Breast epithelium (tissue), 4 donors: ENCODE measurements at places on chromosomes 7 and 10. TPM values are rescaled to one million over a fixed set of nuclear protein-coding genes. Genes with fewer than 3 reads are reported as not detected.
A peak's percentile ranks its signal among the peaks of the same experiment; 100 is the strongest.

- no peaks in the 10 kb centered on the region for H3K36me3 ChIP-seq
- no peaks in the 10 kb centered on the region for H3K27me3 ChIP-seq
- DNase-seq, result no peak
- H3K27ac ChIP-seq, result no peak overlapping the region
Measured at GRCh38 chr10:71271662-71272055, 47.4 kb upstream of the SLC29A3 start.

GRCh38 chr7:137652721-137653120 lies 194.1 kb downstream of the DGKI start:
- H3K4me3 ChIP-seq, result no peak overlapping the region
- H3K27me3 ChIP-seq, result no peaks in the 10 kb centered on the region
- H3K27ac ChIP-seq, result no peak overlapping the region
- H3K36me3 ChIP-seq, result no peaks in the 10 kb centered on the region
- DNase-seq, result no peak

- no peaks in the 10 kb centered on the region for H3K27me3 ChIP-seq
- peak overlapping the region; percentile 50 for H3K27ac ChIP-seq
- no peaks in the 10 kb centered on the region for H3K4me1 ChIP-seq
- no peaks in the 10 kb centered on the region for H3K36me3 ChIP-seq
- no peak overlapping the region for H3K4me3 ChIP-seq
Measured at GRCh38 chr7:31735991-31736982, 49.3 kb downstream of the PPP1R17 start.

DNA sequence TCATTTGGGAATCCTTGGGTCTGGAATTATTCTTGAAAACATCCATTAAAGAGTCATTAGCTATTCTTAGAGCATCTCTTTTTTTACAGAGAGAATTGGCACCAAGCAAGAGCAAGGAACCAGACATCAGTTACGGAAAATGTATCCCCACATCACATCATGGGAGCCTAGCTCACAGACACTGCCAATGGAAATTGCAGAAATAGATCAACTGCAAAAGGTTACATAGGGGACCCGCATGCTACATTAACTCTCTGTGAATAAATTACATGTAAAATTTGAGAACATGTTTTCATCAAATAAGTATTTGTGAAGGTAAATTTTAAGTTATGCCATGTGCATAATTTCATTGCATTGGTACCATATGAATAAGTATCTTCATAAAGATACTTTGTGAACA lies 224.8 kb downstream of the ZNF248 start:
- no peaks in the 10 kb centered on the region for H3K27me3 ChIP-seq
- H3K4me1 ChIP-seq, result no peaks in the 10 kb centered on the region
- no peak overlapping the region for H3K4me3 ChIP-seq
- H3K36me3 ChIP-seq, result no peaks in the 10 kb centered on the region
- DNase-seq, result no peak
- no peak overlapping the region for H3K27ac ChIP-seq

DNA sequence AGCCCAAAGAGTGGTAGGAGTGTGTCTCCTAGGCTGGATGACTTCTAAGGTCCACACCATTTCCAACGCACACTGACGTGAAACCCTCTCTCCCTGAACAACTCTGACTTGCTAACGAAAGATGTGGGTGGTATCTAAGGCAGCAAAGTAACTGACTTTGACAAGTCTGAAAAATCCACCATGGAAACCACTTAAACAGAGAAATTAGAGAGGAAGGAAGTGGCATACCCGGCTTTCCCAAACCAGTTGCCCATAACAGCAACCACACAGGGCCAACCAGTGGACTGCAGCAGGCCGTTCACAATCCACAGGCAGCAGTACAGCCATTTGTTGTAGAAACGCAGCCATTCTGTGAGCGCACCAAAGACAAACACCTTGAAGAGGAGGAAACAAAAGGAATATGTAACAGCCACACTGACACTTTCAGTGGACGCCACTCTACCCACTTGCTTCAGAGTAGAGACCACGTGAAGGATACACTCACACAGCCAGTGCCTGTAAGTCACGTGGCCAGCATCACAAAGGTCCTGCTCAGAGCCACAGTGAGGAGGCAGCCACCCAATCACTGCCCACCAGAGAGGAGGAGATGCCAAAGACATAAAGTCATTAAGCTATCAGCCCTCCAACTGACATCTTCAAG lies 39.8 kb downstream of the SLC37A3 start:
- no peak for DNase-seq
- no peaks in the 10 kb centered on the region for H3K4me1 ChIP-seq
- no peaks in the 10 kb centered on the region for H3K36me3 ChIP-seq

GRCh38 chr7:108063520-108063933 lies 60.6 kb upstream of the LAMB1 start:
- no peaks in the 10 kb centered on the region for H3K4me1 ChIP-seq
- H3K36me3 ChIP-seq, result no peaks in the 10 kb centered on the region
- H3K27me3 ChIP-seq, result no peaks in the 10 kb centered on the region
- H3K27ac ChIP-seq, result no peak overlapping the region
- H3K4me3 ChIP-seq, result no peak overlapping the region

DNA sequence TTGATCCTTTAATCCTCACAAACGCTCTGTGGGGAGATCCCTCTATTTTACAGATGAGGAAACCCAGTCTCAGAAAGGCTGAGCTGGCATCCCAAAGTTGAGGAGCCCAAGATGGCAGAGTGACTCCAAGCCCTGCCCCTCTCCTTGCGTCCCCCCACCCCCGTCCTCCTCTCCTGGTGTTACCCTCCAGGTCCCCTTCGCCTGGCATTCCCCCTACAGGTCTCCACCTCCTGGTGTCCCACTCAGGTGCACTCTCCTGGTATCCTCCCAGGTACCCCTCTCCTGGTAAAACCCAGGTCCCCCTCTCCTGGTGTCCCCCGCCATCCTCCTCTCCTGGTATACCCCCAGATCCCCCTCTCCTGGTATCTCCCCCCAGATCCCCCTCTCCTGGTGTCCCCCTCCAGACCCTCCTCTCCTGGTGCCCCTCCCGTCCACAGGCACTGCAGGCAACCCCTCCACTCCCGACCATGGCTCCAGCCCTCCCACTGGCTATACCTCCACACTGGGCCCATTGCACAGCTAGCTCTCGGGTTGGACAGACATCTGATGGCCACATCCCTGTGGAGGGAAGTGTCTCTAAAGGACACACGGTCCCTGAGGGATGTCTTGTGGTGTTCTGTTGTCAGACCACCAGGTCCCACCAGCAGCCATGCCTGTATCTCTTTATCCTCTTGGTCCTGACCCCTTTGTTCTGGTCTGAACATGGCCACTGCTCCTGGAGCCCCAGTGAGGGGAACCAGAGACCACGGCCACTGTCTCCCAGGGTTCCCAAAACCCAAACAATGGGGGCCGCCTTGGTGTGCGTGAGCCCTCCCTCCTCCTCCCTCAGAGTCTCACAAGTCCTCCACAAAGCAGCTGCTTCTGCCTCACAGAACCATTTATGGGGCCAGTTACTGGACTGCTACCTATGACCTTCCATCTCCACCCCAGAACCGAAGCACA lies 37.2 kb downstream of the CALML3 start:
- no peaks in the 10 kb centered on the region for H3K27me3 ChIP-seq
- no peak overlapping the region for H3K27ac ChIP-seq

- no peaks in the 10 kb centered on the region for H3K27me3 ChIP-seq
- H3K4me1 ChIP-seq, result peaks cover 29% of the 10 kb centered on the region
- H3K4me3 ChIP-seq, result peak overlapping the region; percentile 87
- no peak overlapping the region for H3K27ac ChIP-seq
- DNase-seq, result no peak
Measured at GRCh38 chr10:99617696-99618095, 2.5 kb downstream of the SLC25A28 start.

- DNase-seq, result no peak
- H3K36me3 ChIP-seq, result no peaks in the 10 kb centered on the region
- no peaks in the 10 kb centered on the region for H3K27me3 ChIP-seq
Measured at GRCh38 chr10:16904639-16905061, 87.4 kb upstream of the RSU1 start.

GRCh38 chr10:124372899-124373298 lies 45.8 kb downstream of the OAT start:
- DNase-seq, result no peak
- H3K27ac ChIP-seq, result no peak overlapping the region
- H3K4me1 ChIP-seq, result no peaks in the 10 kb centered on the region
- H3K36me3 ChIP-seq, result no peaks in the 10 kb centered on the region

GRCh38 chr10:85649461-85649860 lies 717.1 kb downstream of the GRID1 start:
- no peak for DNase-seq
- H3K36me3 ChIP-seq, result no peaks in the 10 kb centered on the region
- no peak overlapping the region for H3K27ac ChIP-seq
- H3K27me3 ChIP-seq, result no peaks in the 10 kb centered on the region
- no peaks in the 10 kb centered on the region for H3K4me1 ChIP-seq

DNA sequence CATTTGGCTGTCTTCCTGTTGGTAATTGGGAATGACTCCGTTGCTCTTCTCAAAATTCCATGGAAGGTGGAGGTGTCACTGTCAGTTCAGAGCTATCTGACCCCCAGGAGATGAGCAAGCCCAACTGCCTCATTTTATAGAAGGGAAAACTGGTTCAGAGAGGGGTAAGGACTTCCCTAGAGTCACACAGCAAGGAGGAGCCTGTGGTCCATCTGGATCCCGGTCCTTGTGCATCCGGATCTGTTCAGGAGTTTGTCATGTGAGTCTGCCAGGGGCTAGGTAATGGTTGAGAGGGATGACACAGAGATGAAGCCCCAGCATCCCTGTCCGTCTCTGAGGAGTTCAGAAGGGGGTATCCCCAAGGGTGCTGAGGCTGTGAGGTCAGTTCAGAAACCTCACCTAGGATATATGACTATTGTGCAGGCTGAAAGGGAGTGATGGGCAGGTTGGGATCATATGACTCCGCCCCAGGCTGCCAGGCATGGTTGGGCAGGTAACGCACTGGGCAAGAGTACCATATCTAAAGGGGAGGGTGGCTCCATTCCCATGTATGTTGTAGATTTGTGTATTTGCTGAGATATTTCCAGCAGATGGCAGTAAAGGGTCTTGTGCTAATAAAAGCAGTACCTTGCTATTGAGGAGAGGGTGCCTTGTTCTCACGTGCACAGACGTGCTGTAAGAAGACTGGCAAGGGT lies 16.0 kb upstream of the SLC29A3 start:
- no peaks in the 10 kb centered on the region for H3K4me1 ChIP-seq
- no peak overlapping the region for H3K4me3 ChIP-seq
- H3K27ac ChIP-seq, result no peak overlapping the region
- no peaks in the 10 kb centered on the region for H3K27me3 ChIP-seq

LSM5 gene
- 20.1 TPM for total RNA-seq

FZD1 gene
- 36.1 TPM for total RNA-seq

TEX47 gene
- total RNA-seq, result not detected

EBF3 gene
- 6.6 TPM for total RNA-seq

RGR gene
- total RNA-seq, result 0.96 TPM

TMEM130 gene
- total RNA-seq, result 1.3 TPM

PTPRZ1 gene
- 32.1 TPM for total RNA-seq

SLC13A1 gene
- not detected for total RNA-seq

SLC26A3 gene
- total RNA-seq, result not detected

KCP gene
- 2.2 TPM for total RNA-seq

NKX1-2 gene
- 0.73 TPM for total RNA-seq

PON1 gene
- total RNA-seq, result 0.29 TPM
